ENCODE measurements at places on chromosomes 1 and 21. TPM values are rescaled to one million over a fixed set of nuclear protein-coding genes. Genes with fewer than 3 reads are reported as not detected.
A peak's percentile ranks its signal among the peaks of the same experiment; 100 is the strongest.

- 0 out of 2 replicates have a peak, but pooled peaks cover 13% of the 10 kb centered on the region for H3K4me1 ChIP-seq
- no peaks in the 10 kb centered on the region for H3K36me3 ChIP-seq
- DNase-seq, result no peak
- H3K27me3 ChIP-seq, result no peaks in the 10 kb centered on the region
- H3K27ac ChIP-seq, result no peak overlapping the region
- no peak overlapping the region for H3K4me3 ChIP-seq
These were observed 31.6 kb downstream of the ZC3H11B start for GRCh38 chr1:219581344-219581743.

Gene MAGOH
- 110 TPM for total RNA-seq

GRCh38 chr1:97901017-97901658, 19.7 kb downstream of the DPYD start:
- H3K4me3 ChIP-seq, result no peak overlapping the region
- H3K4me1 ChIP-seq, result no peaks in the 10 kb centered on the region
- no peak overlapping the region for H3K27ac ChIP-seq
- DNase-seq, result no peak

Gene ADAM30
- total RNA-seq, result not detected

DNA sequence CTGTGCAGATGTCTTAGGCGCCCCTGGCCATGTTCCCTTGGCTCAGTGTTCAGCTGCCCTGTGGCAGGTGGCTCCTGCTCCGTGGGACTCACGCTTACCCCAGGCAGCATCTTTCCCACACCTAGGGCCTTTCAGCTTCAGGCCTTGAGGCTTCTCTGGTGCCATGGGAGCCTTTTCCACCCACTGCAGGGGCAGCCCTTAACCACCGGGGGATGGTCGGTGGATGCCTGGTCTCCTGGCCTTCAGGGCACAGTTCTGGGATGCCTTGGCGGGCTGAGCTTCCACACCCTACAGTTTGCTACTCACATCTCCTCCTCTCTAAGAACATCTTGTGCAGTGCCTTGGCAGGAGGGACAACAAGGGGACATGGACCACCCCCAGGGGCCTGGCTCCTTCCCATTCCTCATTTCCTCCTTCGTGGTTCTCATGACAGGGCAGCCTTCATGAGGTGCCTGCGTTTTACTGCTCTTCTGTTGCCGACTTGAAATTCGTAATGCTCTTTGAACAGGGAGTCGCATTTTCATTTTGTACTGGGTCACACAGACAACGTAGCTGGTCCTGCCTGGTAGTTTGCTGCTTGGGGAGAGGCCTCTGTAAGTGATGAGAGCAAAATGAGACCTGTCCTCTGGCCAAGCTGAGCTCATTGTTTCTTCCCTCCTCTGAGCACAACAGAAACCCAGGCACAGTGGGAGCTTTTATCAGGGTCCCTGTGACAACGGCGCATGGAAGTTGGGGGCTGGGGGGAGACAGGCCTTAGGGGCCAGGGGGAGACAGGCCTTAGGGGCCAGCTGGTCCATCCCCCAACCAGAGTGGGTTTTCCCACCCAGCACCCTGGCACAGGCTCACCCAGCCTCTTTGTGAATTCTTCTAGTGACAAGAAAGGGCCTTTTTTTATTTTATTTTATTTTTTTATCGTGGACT, 62.0 kb upstream of the NEK2 start:
- no peaks in the 10 kb centered on the region for H3K36me3 ChIP-seq
- H3K27ac ChIP-seq, result no peak overlapping the region
- no peaks in the 10 kb centered on the region for H3K4me1 ChIP-seq
- no peak overlapping the region for H3K4me3 ChIP-seq
- no peak for DNase-seq

- no peak overlapping the region for H3K4me3 ChIP-seq
- DNase-seq, result peak; percentile 87
These were observed 88.4 kb downstream of the SDCCAG8 start for GRCh38 chr1:243343970-243344937.

Gene KCNE2
- 0.28 TPM for total RNA-seq

- no peak for DNase-seq
- no peaks in the 10 kb centered on the region for H3K27me3 ChIP-seq
- peaks cover 12% of the 10 kb centered on the region for H3K4me1 ChIP-seq
- peak overlapping the region; percentile 100 for H3K27ac ChIP-seq
These were observed 1.3 kb upstream of the RCOR3 start for GRCh38 chr1:211257826-211258225.

GRCh38 chr1:64532646-64533045, 62.7 kb downstream of the CACHD1 start:
- H3K36me3 ChIP-seq, result no peaks in the 10 kb centered on the region
- DNase-seq, result no peak
- peaks cover 54% of the 10 kb centered on the region for H3K4me1 ChIP-seq
- no peak overlapping the region for H3K4me3 ChIP-seq
- H3K27me3 ChIP-seq, result no peaks in the 10 kb centered on the region
- no peak overlapping the region for H3K27ac ChIP-seq

Gene SPRR4
- total RNA-seq, result not detected

Gene TTC24
- total RNA-seq, result not detected

Gene C1orf94
- total RNA-seq, result 5.3 TPM

- no peak for DNase-seq
- peaks cover 15% of the 10 kb centered on the region for H3K4me1 ChIP-seq
- H3K27me3 ChIP-seq, result peaks cover 69% of the 10 kb centered on the region
These were observed 55.3 kb downstream of the GORAB start for GRCh38 chr1:170587253-170587593.

Gene TBX19
- total RNA-seq, result 0.82 TPM

- 0 out of 2 replicates have a peak, but pooled peaks cover 2% of the 10 kb centered on the region for H3K36me3 ChIP-seq
- H3K27ac ChIP-seq, result no peak overlapping the region
- H3K4me1 ChIP-seq, result peaks cover 15% of the 10 kb centered on the region
- DNase-seq, result no peak
- no peak overlapping the region for H3K4me3 ChIP-seq
- no peaks in the 10 kb centered on the region for H3K27me3 ChIP-seq
These were observed 45.3 kb downstream of the SLC66A1 start for GRCh38 chr1:19357299-19357986.

- H3K36me3 ChIP-seq, result no peaks in the 10 kb centered on the region
- H3K4me3 ChIP-seq, result no peak overlapping the region
- peaks cover 11% of the 10 kb centered on the region for H3K4me1 ChIP-seq
- DNase-seq, result no peak
- H3K27ac ChIP-seq, result no peak overlapping the region
These were observed 74.1 kb downstream of the ZNF648 start for GRCh38 chr1:181987334-181987895.

- DNase-seq, result no peak
- H3K4me3 ChIP-seq, result no peak overlapping the region
These were observed 2.8 kb upstream of the SPSB1 start for GRCh38 chr1:9289711-9290485.

GRCh38 chr1:2575801-2576663, 10.5 kb upstream of the PRXL2B start:
- no peak overlapping the region for H3K27ac ChIP-seq
- no peaks in the 10 kb centered on the region for H3K4me1 ChIP-seq
- DNase-seq, result no peak
- H3K4me3 ChIP-seq, result no peak overlapping the region
- H3K36me3 ChIP-seq, result no peaks in the 10 kb centered on the region
- H3K27me3 ChIP-seq, result no peaks in the 10 kb centered on the region

Gene PDC
- total RNA-seq, result not detected

Gene GPR37L1
- not detected for total RNA-seq

Gene TSTD1
- 102 TPM for total RNA-seq

- peaks cover 47% of the 10 kb centered on the region for H3K36me3 ChIP-seq
- DNase-seq, result no peak
- no peaks in the 10 kb centered on the region for H3K27me3 ChIP-seq
- no peak overlapping the region for H3K4me3 ChIP-seq
These were observed 12.7 kb downstream of the UTP11 start for GRCh38 chr1:38025233-38025632.

- no peak overlapping the region for H3K4me3 ChIP-seq
- DNase-seq, result no peak
- H3K4me1 ChIP-seq, result peaks cover 19% of the 10 kb centered on the region
- no peaks in the 10 kb centered on the region for H3K27me3 ChIP-seq
- peaks cover 4% of the 10 kb centered on the region for H3K36me3 ChIP-seq
- H3K27ac ChIP-seq, result no peak overlapping the region
These were observed 11.6 kb upstream of the CTBS start for GRCh38 chr1:84585803-84586202.

DNA sequence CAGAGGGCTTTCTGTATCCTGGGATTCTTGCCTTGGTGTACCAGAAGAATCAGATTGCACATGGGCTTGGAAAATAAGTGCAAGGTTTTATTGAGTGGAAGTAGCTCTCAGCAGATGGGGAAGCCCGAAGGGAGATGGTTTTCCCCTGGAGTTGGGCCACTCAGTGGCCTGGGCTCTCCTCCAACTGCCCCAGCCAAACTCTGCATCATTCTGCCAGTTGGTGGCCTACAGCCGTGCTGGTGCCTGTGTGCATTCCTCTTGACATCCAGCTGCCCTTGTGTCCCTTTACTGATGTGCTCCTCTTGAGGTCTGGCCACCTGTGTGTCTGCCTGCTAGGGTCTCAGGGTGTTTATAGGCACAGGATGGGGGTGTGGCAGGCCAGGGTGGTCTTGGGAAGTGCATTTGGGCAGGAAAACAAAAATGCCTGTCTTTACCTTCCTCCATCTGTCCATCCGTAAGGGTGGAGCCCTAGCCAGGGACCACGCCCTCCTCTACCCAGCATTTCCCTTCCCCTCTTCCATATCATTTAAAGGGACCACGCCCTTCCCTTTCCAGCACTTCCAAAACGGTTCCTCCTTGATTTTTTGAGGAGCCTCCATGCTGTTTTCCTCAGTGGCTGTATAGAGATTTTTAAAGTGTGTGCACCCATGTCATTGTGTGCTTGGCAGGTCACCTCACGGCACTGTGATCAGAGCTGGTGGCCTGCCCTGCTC, 18.9 kb downstream of the SNAP47 start:
- no peaks in the 10 kb centered on the region for H3K4me1 ChIP-seq
- no peak for DNase-seq
- no peaks in the 10 kb centered on the region for H3K27me3 ChIP-seq

DNA sequence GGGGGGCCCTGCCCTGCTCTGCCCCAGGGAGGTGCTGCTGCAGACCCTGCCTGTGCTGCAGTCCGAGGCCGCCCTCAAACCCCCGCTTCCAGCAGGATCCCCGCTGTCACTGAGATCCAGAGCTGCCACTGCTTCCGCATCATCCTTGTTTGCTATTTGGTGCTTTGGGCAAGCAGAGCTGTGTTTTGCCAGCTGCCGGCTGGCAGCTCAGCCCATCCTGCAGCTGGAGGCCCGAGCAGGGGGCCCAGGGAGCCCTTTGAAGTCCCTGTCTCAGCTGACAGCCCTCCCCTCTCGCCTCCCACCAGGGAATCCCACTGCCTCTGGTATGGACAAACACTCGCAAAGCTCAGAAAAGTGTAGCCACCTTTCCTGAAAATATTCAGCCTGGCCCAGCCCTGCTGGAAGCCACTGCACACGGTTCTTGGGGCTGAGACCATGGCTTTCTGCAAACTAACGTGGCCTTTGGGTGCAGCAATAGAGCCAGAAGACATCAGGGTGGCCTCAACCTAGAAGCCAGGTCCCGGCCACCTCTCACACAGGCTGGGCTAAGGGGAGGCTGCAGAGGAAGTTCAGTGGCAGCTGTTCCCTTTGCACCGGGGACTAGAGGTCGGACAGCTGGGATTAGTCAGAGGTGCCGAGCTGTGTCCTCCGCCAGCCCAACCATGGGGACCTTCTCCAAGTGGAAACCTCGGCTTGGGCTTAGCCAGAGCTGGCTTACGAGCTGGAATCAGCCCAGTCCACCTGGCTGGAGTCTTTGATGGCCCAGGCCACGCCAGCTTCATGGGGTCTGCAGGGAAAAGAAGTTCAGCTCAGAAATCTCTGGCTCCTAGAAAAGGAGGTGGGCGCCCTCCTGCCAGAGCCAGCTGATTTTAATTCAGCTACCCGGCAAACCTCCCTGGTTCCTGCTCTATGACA, 107.1 kb downstream of the SPSB1 start:
- no peaks in the 10 kb centered on the region for H3K4me1 ChIP-seq
- no peak for DNase-seq
- no peaks in the 10 kb centered on the region for H3K36me3 ChIP-seq
- H3K4me3 ChIP-seq, result no peak overlapping the region
- no peaks in the 10 kb centered on the region for H3K27me3 ChIP-seq

DNA sequence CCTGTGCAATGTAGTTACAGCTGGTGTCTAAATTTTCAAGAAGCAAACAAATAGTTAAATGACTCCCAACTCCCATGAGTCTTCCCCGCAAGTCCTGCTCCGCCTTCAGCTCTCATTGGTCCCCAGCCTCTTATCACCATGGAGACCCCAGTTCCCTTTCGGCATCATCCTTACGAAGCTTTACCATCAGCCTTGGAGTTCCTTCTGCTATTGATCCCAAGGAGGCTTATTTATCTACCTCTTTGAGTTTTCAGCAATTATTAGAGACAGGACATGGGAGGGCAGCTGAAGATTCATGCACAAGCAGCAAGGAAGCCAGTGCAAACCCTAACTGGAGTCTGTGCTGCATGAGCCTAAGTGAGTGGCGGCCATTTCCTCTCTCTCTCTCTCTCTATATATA, 12.3 kb downstream of the KCNA2 start:
- H3K27me3 ChIP-seq, result no peaks in the 10 kb centered on the region
- H3K4me3 ChIP-seq, result no peak overlapping the region
- H3K4me1 ChIP-seq, result no peaks in the 10 kb centered on the region
- H3K36me3 ChIP-seq, result no peaks in the 10 kb centered on the region
- peak; percentile 17 for DNase-seq

GRCh38 chr1:151716771-151717631, at the start of gene CELF3:
CELF3 (minus strand) TSS chr1:151716803; CDS start chr1:151716020, 783 bp downstream.
- H3K27ac ChIP-seq, result peak within 1 kb of the TSS; percentile 94
- H3K27me3 ChIP-seq, result peaks cover 45% of the 10 kb centered on the region
- peaks cover 27% of the 10 kb centered on the region for H3K4me1 ChIP-seq
- H3K4me3 ChIP-seq, result peak within 1 kb of the TSS; percentile 64
- peak; percentile 86 for DNase-seq

DNA sequence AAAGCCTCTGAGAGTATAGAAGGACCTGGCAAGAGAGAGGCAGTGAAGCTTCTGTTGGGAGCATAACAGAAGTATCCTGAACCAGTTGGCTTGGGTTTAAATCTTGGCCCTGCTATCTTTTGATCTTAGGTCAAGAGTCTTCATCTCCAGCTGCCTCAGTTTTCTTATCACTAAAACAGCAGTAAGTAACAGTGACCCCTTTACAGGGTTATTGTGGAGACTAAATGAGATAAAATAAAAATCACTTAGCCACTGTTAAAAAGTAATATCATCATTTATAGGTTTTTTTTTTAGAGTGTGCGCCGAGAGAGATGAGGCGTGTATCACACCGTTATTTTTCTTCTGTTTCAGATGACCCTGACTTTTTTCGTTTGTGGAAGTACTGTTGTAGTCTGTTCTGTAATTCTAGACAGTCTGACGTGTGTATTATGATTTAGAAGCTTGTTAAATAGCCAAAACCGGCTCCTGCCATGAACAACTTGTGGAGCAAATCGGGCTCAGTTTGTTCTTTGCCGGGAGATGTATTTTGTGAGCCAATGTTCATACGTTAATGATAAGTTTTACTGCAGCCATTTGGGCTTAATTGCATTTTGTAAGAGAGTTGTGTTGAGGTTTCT, 1.1 kb downstream of the THRAP3 start:
- peaks cover 12% of the 10 kb centered on the region for H3K4me1 ChIP-seq
- H3K36me3 ChIP-seq, result peaks cover 7% of the 10 kb centered on the region
- H3K27ac ChIP-seq, result peak overlapping the region; percentile 96
- no peak for DNase-seq
- H3K4me3 ChIP-seq, result peak overlapping the region; percentile 89
- no peaks in the 10 kb centered on the region for H3K27me3 ChIP-seq

Gene MIS18A
- total RNA-seq, result 49.3 TPM

- H3K27ac ChIP-seq, result no peak overlapping the region
- peak overlapping the region; percentile 70 for H3K4me3 ChIP-seq
- peaks cover 71% of the 10 kb centered on the region for H3K27me3 ChIP-seq
- DNase-seq, result no peak
These were observed 26.2 kb upstream of the NFIA start for GRCh38 chr1:61056196-61056572.

Data from GM23338 (cell line).